NCI-H1417 treated with DMSO at 0.1 percent for 48 hours (cell line): ENCODE measurements at places on chromosomes 11 and 22.

DNA sequence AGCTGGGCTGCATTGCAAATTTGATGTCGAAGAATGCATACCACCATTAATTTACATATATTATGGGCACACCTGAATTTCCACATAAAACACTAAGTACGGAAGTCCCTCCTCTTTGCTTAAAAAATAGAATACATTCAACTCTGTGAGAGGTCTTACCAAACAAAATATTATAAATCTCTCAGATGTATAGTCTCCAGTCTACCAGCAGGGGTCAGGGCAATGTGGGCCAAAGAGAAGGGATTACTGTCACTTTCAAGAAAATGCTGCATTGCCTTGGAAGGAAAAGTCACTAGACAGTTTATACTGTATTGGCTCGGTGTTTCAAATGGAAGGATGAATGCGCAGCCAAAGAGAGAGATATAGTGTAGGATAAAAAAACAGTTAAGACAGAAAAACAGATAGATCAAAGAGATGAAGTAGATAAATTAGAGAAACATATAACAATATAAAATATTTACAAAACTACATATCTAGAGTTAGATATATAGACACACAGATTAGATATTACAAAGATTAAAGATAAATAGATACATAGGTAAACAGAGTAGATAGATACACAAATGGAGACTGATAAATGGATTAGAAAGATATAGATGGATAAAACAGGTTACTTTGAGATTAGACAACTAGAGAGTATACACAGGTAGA, 20.9 kb downstream of the SERGEF start:
- DNase-seq = no peak

- no peak for DNase-seq
Measured at GRCh38 chr11:9839550-9839949, 175.7 kb downstream of the SWAP70 start.

- DNase-seq = no peak
Measured at GRCh38 chr22:17387356-17387755, 18.1 kb downstream of the CECR2 start.

DNA sequence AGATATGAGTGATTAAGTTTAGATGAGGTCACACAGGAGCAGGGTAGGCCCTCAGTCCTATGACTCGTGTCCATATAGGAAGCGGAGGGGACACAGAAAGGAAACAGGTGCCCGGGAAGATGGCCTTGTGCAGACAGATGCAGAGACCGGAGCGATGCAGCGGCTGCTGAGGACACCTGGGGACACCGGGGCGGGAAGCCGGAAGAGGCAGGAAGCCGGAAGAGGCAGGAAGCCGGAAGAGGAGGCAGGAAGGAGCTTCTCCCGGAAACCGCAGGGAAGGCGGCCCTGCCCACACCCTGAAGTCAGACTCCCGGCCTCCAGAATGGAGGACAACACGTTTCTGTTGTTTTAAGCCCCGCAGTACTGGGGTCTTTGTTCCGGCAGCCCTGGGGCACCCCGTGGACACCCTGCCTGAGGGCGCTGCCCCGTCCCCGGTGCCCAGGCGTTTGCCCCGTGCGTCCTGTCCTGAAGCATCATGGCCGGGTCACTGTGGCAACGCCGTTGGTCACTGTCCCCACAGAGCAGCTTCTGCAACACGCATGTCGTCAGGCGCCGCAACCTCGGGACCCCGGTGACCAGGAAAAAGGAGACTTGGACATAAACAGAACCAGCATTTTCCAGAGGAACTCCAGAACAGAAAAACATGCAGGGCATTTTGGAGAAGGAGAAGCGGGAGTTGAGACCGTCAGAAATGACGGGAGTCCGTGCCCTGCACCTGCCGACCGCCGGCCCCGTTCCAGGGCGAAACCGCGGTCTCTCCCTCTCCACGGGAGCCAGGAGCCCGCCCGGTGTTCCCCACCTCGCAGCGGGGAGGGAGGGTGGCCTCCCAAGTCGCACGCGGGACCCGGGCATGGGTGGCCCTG, 103.4 kb downstream of the BRD1 start:
- no peak for DNase-seq

DNA sequence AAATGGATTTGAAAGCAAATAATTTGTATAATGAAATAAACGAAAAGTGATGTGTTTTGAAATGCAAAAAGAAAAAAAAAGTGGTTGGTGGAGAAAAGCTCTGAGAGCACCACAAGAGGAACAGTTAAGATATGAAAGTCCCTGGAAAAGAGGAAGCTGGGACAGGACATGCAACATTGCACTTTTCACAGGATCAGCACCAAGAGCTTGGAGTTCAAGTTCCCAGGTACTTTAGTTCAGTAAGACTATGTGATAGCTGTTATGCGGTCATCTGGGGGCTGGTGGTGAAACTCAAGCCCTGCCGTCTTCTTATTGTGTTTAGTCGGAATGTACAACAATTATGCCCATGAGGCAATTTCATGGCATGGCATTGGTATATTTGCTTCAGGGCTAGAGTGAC, 17.1 kb upstream of the MS4A4A start:
- no peak for DNase-seq

- DNase-seq = no peak
Measured at GRCh38 chr11:130029137-130029536, 26.5 kb upstream of the PRDM10 start.

- no peak for DNase-seq
Measured at GRCh38 chr11:112728288-112728687, 232.9 kb upstream of the NCAM1 start.

DNA sequence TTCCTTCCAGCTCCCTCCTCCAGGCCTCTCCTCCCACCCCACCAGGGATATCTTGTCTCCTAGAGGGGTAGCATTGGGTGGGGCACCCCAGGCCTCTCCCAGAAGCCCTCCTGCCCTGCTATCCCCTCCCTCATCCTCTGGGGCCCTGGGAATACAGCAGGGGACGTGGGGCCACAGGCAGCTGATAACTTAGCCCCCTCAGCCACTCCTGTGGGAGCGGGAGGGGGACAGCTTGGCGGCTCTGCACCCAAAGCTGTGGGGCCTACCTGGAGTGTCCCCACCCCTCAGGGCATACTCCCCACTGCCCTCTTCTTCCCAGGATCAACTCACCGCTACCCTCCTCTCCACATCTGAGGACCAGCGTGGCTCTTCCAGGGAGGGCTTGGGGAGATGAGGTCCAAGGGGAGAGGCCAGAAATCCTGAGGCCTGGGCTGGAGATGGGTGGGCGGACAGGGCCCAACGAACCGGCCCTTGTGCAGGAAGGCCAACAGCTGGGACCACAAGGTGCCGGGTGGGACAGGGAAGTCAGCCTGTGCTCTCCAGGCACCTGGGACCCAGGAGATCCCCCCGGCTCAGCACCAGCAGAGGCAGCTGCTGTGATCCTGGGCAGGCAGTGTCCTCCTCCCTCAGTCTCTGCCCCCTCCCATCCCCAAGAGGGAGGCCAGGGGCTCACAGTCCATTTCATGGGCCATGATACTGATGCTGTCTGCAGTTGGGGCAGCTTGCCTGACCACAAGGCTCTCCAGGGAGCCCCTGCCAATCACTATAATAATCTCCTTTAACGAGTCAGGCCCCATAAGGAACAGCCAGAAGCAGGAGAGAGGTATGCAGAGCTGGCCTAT, 23.2 kb downstream of the NEAT1 start:
- DNase-seq = no peak

DNA sequence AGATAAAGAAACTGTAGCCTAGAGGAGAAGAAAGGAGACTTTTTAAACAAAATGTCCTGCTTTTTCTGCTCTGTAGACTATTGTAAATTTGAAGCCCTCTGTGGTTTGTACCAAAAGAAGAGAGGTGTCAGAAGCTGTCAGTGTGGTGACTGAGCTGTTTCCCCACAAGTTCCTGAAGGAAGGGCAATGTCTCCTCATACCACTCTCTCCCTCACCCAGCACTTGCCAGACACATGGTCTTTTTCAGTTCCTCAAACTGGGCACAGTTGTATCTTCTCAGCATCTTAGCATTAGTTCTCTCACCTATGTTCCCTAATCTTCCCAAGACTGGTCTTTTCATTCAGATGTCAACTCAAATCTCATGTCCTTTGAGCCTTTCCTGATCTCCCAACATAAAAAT, 4.3 kb downstream of the BCO2 start:
- no peak for DNase-seq

DNA sequence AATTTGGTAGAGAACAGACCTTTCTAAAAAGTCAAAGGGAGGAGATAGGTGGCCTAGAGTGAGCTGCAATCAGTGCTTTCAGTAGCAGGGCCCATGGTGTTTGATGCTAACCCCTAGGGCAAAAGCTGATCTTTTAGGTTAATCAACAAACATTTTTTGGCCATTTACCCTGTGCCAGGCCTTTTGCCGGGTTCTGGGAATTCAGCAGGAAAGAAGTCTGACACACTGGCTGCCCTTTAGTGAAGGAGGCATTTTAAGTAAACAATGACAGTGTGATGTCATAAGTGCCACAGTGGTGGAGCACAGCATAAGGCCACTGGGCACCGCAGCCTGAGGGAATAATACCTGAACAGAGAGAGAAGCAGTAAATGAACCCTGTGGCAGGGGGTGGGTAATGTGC, 29.0 kb downstream of the C22orf31 start:
- DNase-seq = no peak

GRCh38 chr11:36253238-36253637, 36.0 kb downstream of the COMMD9 start:
- DNase-seq = no peak

GRCh38 chr11:118565051-118565450, 680 bp downstream of the IFT46 start:
- DNase-seq = no peak

DNA sequence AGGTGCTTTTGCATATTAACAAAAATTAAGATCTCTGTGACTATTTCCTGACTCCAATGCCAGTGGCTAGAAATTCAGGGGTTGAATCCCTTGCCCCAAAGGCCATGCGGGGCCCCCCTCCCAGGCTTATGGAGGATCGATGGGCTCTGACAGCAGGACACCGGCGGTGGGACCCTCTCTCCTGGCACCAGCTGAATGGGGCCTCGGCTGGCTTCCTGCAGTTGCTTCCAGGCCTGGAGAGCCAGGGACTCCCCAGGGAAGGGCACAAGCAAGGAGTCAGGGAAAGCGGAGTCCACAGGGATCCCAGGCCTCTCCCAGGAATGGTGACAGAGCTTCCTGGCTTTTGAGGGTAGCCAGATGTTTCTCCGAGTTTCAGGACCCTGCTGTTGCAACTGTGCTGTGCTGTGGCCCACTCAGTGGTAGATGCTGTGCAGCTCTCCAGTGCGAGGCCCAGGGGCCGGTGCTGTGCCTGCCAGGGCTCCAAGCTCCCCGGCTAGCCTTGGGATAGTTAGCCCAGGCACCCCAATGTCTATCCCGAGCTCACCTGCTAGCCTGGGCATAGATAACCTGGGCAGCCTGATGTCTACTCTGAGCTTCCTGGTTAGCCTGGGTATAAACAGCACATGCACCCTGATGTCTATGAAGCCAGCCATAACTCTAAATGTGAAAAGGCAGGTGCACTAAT, 372.6 kb downstream of the SHANK2 start:
- no peak for DNase-seq

- no peak for DNase-seq
Measured at GRCh38 chr11:67020949-67021348, 2.0 kb upstream of the SYT12 start.

- DNase-seq = no peak
Measured at GRCh38 chr22:45008751-45009605, 827 bp downstream of the PHF21B start.

- DNase-seq = no peak
Measured at GRCh38 chr11:75196426-75196825, 44.1 kb upstream of the TPBGL start.

DNA sequence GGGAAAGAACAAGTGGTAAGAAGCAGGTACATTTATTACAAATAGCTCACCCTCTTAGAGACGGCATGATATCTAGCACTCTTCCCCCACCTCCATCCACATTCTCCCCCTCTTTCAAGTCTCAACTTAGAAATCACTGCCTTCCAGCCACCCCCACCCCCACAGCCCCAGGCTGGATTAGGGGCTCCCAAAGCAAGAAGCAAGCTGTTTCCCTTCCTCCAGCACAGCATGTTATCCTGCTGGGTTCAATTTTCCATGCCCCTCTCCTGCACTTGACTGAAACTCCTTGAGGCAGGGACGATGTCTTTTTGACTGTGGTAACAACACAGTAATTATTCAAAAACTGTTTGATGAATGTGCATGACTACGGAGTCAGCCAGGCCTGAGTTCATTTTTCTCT, 350.7 kb downstream of the LARGE1 start:
- DNase-seq = no peak

GRCh38 chr11:6962141-6962540, 35.9 kb downstream of the ZNF215 start:
- DNase-seq = no peak

DNA sequence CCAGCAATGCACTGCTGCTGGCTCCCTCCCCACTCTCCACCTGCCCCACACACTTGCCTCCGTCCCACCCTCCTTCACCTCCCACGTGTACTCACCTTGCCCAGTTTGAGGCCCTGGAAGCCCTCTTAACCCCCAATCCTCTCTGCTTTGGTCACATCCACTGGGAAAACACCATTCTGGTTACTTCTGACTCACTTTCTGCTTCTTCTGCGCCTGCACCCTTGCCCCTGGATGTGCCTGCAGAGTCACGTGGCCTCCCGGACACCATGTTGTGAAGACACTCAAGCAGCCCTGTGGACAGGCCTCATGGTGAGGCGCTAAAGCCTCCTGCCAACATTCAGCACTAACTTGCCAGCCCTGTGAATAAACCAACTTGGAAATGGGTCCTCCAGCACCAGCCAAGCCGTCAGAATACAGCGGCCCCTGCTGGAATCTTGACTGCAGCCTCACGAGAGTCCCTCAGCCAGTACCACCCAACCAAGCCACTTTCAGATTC, 2.6 kb upstream of the NAALADL1 start:
- no peak for DNase-seq

DNA sequence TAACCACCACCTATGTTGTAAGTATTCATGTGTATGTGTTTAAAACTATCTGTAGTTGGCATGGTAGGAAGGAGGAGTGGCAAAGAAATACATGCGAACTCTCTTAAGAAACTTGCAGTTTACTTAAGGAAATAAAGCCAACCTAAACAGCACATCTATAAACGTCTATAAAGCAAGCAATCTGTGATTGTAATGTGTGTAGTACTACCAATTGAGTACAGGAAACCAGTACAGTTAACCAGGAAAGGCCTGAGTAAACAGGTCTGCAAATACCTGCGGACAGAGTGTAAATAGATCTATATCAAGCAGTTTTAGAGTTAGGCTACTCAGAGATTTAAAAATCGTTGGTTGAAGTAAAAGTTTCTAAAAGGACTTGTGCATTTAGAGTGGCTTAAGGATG, 59.5 kb upstream of the AMOTL1 start:
- no peak for DNase-seq

- no peak for DNase-seq
Measured at GRCh38 chr11:9691865-9692264, 28.0 kb downstream of the SWAP70 start.

- DNase-seq = no peak
Measured at GRCh38 chr22:16962501-16962900, 45.5 kb downstream of the GAB4 start.

DNA sequence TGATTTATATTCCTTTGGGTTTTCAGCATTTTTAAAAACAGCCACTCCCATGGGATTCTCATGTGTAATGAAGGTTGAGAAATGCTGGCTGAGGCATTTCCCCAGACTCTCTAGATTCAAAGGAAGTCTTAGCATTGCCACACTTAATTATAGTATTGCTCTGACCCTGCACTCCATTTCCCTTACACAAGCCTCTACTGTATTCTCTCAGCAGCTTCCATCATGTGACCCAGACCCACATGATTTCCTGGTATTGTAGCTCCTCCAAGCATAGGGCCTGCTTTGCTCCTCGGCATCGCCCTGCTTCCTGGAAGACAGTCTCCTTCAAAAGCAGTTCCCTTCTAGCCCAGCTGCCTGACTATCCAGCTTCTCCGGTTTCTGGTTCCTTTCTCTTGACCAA, 261.5 kb downstream of the LARGE1 start:
- DNase-seq = no peak
